ENCODE measurements at places on chromosomes 5 and 9.

- no peak for DNase-seq
These were observed 366.9 kb upstream of the NUDT12 start for GRCh38 chr5:103929338-103930013.

- DNase-seq, result no peak
These were observed 211.1 kb upstream of the IRX1 start for GRCh38 chr5:3384531-3384930.

DNA sequence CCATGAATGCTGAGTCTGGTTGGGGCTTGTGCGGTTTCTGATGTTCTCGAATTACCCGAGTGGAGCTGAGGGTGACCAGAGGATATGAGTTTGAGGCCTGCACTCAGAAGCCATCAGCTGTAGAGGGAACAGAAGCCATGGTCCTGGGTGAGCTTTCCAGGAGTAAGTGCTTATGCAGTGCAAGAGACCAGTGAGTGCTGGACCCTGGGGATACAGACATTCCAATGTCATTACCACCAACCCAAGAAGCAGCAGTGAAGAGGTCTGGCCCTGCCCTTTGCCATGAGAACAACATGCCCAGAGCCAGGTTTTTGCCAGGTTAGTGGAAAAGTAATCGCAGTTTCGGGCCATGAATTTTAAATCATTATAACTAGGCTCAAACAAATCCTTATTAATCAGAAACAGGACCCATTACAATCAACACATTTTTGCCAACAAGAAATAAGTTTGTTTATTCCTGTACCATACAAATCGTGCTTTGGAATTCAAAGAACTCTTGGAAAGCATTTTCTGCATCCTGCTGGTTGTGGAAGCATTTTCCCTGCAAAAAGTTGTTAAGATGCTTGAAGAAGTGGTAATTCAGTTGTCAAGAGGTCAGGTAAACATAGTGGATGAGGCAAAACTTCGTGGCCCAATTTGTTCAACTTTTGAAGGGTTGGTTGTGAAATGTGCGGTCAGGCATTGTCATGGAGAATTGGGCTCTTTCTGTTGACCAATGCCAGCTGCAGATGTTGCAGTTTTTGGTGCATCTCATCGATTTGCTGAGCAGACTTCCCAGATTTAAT, 154.6 kb downstream of the SYK start:
- DNase-seq, result no peak

DNA sequence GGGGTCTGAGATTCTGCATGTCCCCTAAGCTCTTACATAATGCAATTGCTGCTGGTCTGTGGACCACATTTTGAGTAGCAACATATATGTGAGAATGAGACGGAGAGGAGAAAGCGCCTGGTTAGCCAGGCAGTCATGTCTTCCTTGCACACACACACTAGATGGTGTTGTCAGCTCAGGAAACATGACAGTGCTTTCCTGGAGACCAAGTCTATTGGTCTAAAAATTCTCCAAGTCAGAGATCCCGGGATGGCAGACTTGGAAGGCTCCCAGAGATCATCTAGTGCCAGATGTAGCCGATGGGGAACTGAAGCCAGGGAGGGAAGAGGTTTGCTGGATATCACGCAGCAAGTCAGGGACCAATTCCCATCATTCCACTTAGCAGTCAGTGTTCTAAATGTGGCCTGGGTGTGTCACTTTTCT, 53.4 kb downstream of the GALNT12 start:
- DNase-seq, result no peak

DNA sequence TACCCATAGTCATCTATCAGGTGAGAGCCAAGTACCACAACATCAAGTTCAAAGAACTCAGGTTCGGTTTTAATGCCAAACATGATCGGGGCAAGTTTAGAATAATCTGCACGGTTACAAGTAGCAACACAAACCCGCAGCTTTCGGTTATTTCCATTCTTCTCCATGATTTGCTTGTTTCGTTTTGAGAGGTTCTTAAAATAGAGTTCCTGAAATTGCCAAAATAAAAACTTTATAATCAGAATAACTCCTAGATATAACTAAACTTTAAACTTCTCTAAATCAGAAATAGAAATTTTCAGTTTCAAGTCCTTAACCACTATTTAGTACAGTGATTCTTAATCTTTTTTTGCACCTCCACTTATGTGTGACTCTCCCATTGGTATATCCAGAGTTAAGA, 9.1 kb downstream of the GNE start:
- DNase-seq, result no peak

DNA sequence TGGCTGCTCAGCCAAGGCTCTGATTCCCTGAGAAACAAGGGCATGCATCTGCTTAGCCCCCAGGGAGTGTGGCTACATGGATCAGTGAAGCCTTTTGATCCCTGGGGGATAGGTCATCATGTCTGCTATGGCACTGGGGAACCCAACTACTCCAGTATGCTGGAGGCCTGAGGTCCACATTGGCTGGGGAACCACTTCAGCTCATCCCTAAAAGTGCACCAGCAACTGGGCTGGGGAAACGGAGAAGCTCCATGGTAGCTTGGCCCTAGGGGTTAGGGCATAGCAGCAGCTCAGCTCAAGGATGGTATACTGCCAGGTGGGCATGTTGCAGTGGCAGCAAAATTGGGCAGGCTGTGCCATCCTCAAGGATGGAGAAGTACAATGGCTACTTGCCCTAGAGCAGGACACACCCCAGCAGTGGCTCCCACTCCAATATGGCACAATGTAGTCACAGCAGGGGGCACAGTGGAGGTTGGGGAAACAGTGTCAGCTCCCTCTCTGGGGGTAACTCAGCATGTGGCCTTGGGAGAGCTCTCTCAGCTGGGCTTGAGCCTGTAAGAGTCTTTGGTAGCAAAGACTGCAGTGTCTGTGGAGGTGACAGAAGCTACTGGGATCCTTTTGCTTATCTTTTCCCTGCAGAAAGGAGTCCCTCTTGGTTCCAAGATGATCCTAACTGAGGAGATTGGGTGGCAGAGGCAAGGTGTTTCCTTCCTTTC, 111.5 kb upstream of the FSTL4 start:
- DNase-seq, result no peak

DNA sequence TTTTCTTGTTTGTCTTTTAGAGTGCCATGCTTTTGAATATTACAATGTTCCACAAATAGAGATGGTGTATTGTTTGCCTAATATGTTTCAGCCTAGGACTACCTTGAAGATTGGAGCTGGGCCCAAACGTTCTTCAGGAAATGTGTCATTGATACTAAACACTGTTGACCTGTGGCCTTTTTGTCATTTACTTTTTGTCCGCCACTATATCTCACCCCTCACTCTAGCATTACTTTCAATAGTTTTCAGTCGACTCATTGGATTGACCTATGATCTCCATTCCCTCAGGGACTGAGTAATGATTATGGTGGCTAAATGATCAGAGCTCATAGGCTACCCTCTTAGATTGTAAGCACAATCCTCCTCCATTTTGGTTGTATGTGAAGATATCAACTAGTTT, 115.8 kb downstream of the NUDT12 start:
- no peak for DNase-seq

DNA sequence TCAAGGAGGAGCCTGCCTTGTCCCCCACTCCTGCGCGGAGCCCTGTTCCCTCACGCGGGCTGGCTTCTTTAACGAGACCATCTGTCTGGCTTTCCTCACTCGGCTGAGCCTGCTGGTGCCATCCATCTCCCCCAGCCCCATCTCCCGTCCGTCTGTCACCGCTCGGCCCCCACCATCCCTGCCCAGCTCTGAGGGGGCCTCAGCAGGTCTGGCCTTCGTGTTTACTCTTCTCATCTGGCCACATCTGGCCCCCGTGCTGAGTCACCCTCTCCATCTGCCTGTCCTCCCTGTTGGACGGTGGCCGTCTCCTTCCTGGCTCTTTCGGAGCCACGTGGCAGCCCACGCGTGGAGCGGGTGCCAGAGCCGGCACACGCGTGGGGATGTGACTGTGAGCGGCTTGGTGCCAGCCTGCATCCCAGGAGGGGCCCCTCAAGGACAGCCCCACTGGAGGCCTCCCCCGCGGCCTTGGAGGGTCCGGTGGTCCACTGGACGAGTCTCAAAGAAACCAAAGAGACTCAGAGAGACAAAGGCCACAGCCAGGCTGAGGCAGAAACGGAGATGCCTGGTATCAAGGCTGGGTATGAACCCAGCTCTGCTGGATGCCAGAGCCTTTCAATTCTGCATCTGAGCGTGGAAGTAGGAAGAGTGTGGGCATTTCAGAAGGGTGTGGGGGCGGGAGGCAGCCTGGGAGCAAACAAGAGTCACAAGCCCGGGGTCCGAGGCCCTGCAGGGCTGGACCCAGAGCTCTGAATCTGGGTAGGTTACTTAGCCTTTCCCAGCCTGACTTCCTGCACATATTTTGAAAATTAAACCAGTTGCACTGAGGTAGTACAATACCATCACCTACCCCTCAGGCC, 76.7 kb upstream of the UNC5A start:
- DNase-seq, result no peak

DNA sequence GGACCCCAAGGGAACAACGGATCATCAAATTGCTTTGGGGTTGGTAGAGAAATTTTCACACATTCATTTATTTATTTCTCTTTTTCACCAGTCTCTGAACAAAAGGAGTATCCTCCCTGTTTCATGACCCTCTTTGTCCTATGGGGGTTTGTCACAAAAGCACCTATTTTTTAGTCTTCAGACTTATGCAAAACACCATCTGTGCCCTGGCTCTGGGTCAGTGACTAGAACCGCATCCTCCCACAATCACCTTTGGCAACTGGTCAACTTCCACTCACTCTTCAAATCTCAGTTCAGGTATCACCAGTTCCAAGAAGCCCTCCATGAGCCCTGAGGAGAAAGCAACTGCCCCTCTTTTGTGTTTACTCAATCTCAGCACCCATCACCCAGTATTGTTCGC, 395.7 kb downstream of the CDK5RAP2 start:
- DNase-seq, result no peak
